ENCODE measurements at places on chromosomes 11 and 22.
A peak's percentile ranks its signal among the peaks of the same experiment; 100 is the strongest.

- no peak for DNase-seq
Observed at GRCh38 chr11:8477680-8478079, 116.3 kb downstream of the STK33 start.

DNA sequence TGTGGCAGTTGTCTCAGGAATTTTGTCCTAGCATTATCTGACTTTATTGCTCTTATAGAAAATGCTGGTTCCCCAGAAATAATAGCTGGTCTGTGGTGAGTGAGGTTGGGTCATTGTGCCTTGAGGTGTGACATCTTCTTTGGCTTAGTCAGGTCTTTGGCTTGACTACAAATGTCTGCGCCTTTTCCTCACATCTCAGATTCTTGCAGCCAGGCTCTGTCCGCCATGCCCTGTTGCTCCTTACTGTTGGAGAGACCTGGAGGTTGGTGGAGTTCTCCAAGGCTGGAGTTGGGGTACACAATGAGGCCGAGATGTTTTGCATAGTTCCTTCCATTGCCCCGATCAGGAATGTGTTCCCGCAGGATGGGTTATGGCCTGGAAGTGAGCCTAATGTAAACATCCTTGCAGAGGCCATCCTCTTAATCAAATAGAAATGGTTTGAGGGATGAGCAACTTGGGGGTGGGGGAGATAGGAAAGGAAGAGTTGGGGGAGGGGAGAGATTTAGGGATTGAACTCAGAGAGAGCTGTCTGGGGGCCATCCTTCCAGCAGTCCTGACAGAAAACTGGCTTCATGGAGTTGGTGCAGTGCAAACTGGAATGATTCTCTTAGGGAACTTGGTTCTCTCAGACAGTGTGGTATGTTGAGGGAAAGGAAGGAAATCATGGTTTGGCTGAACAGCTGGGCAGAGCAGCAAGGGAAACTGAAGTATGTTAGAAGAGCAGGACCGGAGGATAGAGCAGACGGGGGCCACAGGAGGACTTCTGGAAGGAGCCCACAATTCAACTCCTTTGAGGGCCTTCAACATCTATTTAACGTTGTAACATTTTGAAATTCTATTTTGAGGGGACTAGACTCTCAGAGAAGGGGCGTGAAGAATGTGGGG, 49.9 kb downstream of the ZBTB16 start:
- DNase-seq, result no peak

DNA sequence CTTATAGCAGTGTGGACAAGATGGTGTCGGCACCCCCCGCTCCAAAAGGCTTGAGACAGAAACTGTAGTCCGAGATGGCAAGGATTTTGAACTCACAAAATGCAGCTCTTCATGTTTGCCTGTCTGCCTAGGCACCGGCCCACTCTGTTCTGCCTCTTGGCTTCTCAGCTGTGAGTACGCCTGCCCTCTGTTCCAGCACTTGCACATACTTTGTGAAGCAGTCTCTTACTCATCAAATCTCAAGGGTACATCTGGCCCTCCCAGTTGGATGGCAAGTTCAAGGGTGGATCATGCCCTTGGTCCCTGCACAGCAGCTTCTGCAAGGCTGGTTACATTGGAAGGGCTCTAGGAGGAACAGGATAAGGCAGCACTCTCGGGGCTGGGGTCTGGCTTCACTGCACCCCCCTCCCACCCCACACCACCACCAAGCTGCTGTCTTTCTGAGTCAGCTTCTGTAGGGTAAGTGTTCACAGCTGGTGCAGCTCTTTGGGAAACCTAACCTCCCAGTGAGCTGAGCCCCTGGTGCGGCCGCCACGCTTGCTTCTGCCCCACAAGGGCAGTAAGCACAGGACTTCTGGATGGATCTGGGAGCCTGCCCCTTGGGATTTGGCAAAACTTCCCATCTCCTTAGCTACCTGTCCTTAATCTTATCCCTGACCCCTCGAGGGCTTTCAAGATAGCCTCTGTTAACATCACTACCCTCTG, 37.2 kb downstream of the FAM83F start:
- no peak for DNase-seq

GRCh38 chr11:19811380-19811779, 98.7 kb downstream of the NAV2 start:
- no peak for DNase-seq

DNA sequence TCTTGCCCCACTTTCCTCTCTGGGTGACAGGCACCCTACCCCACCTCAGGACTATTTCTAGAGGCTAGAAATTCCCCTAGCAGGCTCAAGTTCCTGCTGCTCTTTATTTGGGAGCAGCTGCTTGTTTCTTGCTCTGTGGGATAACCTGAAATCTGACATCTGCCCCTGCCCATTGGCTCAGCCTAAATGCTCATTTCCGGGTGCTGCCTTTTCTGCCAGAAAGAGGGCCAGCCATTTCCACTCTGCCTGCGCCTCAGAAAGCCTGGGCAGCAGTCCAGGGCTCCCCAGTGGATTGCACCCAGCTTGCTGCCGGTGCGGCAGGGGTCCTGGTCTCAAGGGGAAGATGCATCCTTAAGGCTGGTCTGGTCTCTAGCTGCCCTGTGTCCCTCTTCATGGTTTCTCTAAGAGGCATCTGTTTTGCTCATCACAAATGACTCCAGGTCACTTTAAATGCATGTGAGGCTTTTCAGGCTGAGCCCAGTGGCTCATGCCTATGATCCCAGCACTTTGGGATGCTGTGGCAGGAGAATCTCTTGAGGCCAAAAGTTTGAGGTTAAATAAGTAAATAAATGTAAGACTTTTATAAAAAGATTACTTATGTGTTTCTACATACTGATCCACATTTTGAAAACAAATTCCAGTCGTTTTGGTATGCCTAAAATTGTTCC, 10.3 kb upstream of the PNPLA5 start:
- DNase-seq, result peak; percentile 70

GRCh38 chr22:45529971-45530575, 27.4 kb downstream of the FBLN1 start:
- peak; percentile 86 for DNase-seq

DNA sequence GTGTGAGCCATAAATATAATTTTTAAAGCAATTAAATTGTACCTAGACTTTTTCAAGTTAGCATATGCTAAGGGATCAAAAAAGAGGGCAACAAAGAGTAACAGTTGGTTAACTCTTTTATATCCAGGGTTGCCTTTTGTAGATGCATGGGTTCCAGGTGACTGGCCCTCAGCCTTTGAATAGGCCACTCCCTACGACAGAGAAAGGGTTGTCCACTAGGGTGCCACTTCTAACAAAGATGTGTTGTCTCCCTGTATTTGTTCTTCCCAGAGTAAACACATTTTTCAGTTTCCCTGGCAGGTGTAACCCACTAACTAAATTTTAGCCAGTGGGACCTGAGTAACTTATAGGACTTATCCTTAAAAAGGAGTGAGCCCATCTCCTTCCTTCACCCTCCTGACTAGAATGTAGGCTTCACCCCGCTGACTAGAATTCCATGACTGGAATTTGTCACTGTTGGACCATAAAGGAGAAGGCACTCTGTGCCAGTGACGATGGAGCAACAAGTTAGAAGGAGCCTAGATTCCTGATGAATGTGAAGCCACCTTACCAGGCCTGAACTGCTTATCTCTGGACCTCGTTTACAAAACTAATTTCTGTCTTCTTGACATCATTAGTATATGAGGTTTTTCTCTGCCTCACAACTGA, 16.6 kb downstream of the TUG1 start:
- no peak for DNase-seq

DNA sequence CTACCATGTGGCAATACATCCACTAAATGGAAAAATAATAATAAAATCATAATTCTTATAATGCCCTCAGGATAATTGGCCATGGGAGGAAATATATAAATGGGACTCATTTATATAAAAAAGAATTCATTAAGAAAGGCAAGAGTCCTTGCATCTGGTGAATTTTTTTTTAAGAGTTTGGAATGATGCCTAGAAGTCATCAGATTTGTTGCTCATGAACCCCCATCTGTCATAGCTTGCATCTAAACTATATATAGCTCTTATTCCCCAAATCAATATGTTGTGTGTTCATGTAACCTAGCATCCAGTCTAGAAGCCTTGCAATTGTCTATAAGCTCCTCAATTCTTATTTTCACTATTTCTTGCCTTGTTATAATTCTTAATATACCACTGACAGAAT, 75.9 kb downstream of the CADM1 start:
- DNase-seq, result no peak

- no peak for DNase-seq
Observed at GRCh38 chr22:38867471-38868285, 4.3 kb downstream of the CBX6 start.

GRCh38 chr11:74427384-74427886, 29.2 kb upstream of the PGM2L1 start:
- no peak for DNase-seq

DNA sequence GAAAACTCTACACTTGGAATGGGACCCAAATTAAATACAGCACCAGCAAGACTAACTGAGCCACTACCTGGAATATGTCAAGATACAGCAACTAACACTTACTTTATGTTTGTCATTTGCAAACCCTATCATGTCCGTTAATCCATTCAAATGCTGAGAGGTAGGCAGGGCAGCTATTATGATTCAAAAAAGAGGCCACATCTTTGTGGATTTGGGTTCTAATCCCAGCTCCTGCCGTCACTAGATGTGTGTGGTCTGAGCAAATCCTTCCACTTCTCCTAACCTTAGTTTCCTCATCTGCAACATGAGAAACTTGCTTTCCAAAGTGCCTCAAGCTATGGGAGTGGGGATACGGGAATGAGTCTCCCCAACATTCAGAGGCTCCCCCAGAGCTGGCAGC, 24.2 kb downstream of the FLI1 start:
- DNase-seq, result no peak

- no peak for DNase-seq
Observed at GRCh38 chr11:126978165-126978564, 22.4 kb downstream of the KIRREL3 start.

DNA sequence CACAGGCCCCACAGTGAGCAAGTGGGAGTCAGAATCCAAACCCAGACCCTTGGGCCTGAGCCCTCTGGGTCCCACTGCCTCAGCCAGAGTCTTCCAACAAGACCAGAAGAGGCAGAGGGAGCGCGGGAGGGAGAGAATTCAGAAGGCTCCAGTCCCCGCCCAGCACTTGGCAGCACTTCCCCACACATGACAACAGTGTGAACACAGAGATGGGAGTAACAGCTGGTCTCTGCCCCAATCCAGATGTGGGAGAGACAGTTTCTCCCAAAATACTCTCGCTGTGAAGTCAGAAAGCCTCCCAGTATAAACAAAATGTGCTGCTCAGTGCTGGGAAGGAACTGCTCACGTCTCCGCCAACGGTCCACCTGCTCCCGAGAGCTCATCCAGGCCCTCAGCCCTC, 219.9 kb downstream of the MN1 start:
- DNase-seq, result peak; percentile 48

- peak; percentile 99 for DNase-seq
Observed at GRCh38 chr11:120432056-120433018, 79.2 kb upstream of the GRIK4 start.

DNA sequence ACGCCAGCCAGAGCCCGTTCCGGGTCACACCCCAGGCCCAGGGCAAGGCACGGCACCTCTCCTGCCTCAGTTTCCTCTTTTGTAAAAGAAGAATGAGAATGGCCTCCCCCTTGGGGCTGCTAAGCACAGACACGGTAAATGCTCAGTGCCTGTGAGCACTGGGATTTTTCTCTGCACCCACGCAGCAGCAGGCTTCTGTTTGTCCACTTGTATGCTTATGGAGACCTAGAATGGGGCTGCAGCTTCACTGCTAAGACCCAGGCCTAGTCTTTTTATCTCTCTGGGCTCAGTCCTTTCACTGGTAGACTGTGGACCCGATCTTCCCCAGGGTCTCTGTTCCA, 1327.9 kb downstream of the TBC1D22A start:
- DNase-seq, result no peak

- no peak for DNase-seq
Observed at GRCh38 chr22:39454385-39454871, 2.4 kb upstream of the MGAT3 start.

DNA sequence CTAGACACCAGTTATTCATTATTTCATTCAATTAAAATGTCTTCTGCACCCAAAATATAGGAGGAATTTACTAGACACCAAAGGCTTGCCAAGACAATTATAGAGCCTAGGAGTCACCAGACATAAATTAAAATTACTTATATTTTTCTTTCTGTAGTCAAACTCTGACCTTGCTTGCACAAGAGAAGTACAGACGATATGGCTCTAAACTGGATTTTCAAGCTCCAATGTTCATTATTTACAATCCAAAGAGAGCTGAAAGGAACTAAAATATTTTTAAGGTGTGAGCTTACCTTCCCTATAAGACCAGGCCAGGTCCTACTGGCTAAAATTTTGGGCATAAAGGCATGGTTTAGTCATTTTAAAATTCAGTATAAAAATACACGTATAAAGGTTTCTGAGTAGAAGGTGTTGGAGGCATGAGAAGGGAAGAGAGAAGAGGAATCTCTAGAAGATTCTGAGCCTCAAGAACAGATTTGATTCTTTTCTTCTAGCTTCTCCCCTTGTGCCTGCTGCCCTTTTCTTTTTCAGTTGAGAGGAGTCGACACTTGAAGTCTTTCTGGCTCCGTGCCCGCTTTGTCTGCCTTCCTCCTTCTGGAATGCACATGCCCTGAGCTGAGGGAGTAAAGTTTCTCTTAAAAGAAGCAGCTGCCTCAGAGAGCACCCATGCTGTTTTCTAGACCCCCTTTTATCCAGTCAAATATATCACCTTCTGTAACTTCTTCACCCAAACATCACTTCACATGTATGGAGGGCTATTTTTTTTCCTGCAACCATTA, 13.5 kb downstream of the C11orf97 start:
- peak; percentile 75 for DNase-seq

DNA sequence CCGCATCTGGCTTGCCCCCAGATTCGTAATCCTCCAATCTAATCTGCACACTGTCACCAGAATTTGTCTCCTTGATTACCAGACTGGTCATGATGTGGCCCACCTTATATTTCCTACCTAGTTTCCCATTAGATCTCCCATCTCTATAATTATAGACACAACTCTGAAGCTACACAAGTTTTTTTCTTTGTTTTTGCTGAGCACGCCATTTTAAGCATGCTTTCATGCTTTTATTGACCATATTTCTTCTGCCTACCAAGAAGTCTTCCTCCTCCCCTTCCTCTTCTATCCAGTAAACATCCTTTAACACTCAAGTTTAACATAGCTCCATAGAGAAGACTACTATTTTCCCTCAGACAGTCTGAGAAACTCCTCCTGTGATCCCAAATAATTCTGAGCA, 24.3 kb upstream of the DEPDC7 start:
- no peak for DNase-seq

- DNase-seq, result no peak
Observed at GRCh38 chr11:72582206-72583176, 91.7 kb downstream of the PDE2A start.

GRCh38 chr11:33542921-33543320, 157.7 kb downstream of the C11orf91 start:
- DNase-seq, result no peak
